CD8-positive, alpha-beta memory T cell (primary cell): ENCODE measurements at places on chromosomes 3 and 15.

DNA sequence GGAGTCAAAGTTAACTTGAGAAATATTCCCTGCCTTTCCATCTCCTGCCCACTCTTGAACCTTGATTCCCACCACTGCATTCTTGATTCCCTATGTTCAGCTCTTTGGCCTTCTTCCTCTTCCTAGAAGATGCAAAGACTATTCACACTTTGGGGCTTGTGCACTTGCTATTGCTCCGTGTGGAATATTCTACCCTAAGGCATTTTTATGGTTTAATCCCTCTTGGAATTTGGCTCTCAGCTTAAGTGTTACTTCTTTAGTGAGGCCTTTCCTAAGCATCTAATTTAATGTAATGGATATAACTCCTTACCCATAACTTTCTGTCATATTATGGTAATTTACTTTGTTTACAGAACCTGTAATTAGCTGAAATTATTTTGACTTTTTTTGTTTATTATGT is 318.9 kb upstream of the COL8A1 start:
- no peak for DNase-seq

- no peak for DNase-seq
Measured at GRCh38 chr3:11507719-11508118, 136.0 kb downstream of the VGLL4 start.

- DNase-seq: no peak
Measured at GRCh38 chr3:131917006-131917405, 117.8 kb downstream of the CPNE4 start.

DNA sequence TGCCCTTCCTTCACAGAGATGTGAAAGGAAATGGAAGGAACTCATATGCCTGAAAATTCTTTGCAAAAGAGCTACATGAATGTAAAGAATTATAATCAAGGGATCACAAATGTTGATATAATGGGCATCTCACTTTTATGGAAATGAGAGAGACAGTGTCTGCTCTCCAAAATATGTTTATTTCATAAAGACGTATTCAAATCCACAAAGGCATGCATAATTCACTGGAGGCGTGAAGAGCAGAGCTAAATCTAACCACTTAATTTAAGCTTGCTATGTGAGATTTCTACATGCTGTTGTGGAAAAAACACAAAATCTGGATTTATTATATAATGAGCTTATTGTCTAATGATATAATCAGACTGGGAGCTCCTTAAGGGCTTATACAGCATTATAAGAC is 469.1 kb downstream of the RAP2B start:
- no peak for DNase-seq

DNA sequence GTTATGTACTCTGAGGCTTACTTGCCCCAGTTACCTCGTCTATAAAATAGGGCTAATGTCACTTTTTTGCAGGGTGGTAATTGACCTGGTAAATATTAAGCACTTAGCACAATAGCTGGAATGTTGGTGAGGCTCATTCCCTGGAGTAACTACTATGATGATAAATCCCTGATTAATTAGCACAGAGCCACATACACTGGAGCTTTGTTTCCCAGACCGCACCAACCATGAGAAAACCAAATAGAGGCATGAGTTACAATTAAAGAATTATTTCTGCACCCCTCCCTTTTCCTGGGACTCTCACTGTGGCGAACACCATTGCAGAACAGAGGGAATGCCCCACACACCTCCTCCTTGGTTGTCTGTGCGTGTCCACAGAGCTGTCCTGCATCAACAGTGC is 76.6 kb upstream of the CPOX start:
- no peak for DNase-seq

DNA sequence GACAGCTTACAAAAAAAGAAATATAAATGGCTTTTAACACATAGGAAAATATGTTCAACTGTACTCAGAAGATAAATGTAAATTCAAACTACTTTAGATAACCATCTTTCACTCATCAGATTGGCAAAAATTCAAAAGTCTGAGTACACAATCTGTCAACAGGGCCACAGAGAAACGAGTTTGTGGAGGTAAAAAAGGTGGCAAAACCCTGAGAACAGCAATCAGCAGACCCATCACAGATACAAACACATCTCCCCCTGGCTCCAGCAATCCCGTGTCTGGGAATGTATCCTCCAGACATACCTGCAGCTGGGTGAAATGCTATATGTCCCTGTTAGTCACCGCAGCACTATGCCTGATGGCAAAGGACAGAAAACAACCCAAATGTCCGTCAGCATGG is 149.5 kb downstream of the OSBPL10 start:
- DNase-seq: no peak

DNA sequence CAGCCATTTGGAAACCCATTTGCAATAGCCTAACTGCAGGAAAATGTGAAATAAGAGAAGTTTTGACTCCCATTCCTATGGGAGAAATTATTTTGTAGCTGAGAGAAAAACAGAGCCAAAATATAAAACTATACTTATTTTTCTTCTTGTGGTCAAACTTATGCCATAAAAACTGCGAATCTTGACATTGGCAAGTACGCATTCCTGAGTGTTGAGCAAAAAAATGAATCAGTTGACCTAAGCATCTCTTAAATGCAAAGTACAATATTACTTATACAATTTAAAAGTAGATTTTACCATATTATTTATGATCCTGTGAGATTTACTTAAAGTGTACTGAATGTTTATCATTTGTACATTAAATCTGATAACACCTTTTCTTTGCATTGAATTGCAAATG is 50.1 kb upstream of the CMC1 start:
- DNase-seq: no peak

GRCh38 chr15:64746356-64746755 is 29.0 kb downstream of the RBPMS2 start:
- no peak for DNase-seq

DNA sequence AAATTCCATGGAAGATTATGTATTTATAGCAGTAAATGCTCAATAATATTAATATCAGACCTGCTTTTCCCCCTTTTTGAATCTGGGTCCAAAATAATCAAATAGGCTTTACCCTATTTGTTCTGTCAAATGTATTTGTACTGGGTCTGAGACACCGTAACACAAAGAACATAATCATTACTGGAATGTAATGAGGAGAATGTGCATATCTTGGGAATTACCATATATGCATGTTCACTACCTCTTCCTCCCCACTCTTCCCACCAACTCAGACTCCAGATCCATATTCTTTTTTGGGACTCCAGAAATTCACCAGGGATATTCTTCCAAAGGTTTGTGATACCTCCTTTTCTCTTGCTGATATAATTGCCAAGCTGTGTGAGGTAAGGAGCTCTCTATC is 237.1 kb downstream of the KCNMB2 start:
- DNase-seq: no peak

DNA sequence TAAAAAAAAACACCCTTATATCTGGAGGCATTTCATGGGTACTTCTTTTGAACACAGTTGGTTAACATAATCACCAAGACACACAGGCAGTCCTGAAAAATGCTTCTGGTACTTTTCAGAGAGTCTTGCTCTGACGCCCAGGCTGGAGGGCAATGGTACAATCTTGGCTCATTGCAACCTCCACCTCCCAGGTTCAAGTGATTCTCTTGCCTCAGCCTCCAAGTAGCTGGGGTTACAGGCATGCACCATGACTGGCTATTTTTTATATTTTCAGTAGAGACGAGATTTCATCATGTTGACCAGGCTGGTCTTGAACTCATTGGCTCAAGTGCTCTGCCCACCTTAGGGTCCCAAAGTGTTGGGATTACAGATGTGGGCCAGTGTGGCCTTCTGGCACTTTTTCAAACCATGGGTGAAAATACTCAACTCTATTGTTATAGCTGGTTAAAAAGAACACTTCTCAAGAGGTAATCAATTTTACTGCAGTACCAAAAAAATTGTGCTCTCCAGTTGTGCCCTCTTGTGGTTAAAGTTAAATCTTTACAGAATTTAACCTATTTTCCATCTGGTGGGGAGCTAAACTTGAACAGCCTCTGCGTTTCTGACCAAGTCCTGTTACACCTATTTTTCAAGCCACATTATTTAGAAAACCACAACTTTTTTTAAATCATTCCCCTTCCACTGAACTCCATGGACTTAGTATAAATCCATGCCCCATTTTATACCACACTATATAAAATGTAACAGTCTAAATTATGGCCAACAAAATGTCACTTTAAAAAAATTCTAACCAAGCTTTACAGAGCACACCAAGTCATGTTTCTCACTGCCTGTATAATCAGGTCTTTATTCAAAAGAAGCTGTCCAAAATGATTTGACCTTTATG is 1.2 kb upstream of the SNAPC5 start:
- DNase-seq: peak; percentile 48

- DNase-seq: no peak
Measured at GRCh38 chr3:51355891-51356578, 29.1 kb upstream of the MANF start.

DNA sequence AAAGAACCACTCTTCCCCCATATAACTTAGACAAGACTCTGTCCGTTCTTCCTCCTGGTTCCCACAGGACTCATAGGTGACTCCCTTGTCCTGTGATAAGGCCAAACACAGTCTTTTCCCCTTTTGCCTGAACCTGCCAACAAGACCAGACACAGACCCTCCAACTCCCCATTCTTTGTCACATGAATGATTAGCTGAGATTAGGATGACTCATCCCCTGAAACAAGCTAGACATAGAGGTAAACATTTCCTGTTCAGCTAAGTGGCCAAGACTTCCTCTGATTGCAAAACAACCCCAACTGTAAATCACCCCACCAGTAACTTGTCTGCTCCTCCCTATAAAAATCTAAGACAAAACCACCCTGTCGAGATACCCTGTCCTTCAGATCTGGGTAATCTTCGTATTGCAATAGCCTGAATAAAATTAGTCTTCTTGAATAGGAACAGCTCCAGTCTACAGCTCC is 11.4 kb upstream of the HTR3E start:
- DNase-seq: no peak

- no peak for DNase-seq
Measured at GRCh38 chr3:78140866-78141265, 1101.0 kb downstream of the ROBO2 start.

DNA sequence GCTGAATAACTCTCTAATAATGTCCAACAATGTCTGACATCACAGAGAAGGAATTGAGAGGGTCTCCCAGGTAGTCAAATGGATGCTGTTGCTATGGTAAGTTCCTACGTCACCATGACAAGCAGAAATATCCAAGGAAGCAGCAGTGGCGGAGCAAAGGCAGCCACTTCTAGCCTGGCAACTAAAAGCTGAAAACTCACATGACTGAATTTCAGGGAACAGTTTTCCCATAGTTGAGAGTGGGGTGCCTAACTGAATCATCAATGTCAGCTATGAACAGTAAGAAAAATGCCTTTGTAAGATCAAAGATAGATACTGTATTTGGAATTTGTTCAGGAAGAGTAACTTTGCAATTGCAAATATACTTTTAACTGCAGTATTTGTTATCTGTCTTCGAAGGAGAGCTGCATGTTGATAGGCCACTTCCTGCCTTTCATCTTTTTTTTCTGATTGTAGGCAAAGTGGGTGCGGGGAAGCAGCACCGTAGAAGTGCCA is 161.7 kb downstream of the BBX start:
- DNase-seq: peak; percentile 47

- no peak for DNase-seq
Measured at GRCh38 chr15:73932381-73933191, 6.3 kb downstream of the LOXL1 start.

DNA sequence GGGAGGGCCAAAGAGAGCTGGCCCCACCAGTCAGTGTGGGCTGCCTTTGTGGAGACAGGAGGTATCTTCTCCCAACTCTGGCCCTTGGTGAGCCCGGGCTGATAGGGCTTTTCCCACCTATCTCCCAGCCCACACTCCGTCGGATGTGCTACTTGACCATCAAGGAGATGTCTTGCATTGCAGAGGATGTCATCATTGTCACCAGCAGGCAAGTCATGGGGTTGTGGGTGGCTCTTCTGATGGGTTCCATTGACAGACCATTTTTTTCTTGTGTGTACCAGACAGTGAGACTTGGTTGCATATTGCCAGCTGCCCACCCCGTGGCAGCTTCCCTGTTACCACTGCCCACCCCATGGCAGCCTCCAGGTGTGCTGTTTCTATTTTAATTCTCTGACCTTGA is 3.3 kb downstream of the COPG1 start:
- no peak for DNase-seq

- no peak for DNase-seq
Measured at GRCh38 chr15:25761971-25762662, 101.0 kb downstream of the ATP10A start.
